Cardiac fibroblast (primary cell): ENCODE measurements at places on chromosomes 4 and X.

DNA sequence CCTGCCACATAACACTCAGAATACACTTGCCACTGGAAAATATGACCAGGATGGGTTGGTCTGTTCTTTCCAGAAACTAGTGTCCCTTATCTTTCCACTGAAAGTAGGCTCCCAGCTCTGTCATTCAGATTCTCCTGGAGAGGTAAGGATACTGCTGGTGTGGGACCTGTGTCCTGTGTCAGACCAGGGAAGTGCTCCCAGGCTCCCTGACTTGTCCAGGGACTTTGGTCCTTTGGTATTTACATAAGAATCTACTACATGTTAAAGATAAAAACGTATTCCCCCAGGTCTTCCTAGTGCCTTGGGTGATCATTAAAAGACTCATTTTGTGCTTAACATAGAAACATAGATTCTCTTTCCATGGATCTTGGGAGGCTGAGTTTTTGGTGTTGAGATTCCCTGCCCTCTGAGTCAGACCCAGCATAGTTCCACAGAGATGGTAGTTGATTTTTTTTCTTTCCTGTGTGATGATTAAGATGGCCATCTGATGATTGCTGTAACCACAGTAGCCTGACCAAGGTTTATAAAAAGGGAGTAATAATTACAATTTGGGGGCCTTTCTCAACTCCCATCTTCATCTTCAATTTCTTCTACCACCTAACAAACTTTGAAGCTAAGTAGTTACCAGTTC is 159.8 kb upstream of the JADE1 start:
- peak; percentile 64 for DNase-seq

- DNase-seq = peak; percentile 67
Observed at GRCh38 chrX:72621625-72622485, 49.2 kb upstream of the HDAC8 start.

- no peak for DNase-seq
Observed at GRCh38 chrX:34063616-34064015, 68.5 kb downstream of the FAM47A start.

DNA sequence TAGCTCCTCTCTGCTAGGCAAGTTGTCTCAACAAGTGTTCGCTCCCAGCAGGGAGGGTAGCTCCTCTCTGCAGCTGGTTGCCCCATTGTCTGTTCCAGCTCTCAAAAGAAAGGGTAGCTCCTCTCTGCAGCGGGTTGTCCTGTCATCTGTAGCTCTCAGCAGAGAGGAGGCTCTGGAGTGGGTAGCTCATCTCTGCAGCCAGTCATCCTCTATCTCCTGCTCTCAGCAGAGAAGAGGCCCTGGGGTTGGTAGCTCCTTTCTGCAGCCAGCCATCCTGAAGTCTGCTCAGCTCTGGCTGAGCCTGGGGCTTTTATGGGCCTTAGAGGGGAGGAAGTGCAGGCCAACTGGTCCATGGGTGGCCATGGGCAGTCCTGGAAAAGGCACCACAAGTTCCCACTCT is 342.7 kb downstream of the PTTG2 start:
- no peak for DNase-seq

DNA sequence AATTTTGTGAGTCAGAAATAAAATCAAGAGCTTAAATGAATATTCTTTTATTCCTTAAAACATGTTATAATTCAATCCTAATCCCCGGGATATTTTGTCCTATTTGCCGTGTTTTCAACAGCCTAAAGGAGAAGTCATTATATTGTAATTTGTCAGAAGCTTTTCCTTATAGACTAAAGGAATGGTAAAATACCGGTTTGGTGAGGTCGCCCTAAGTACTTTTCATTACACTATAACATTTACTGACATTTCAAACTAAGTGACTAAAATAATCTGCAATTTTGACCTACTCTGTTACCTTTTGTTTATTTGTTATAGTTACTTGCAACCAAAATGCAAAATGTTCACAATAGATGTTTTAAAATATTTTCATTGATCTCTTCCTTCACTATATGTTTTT is 8.8 kb downstream of the DCLK2 start:
- DNase-seq = no peak

- peak; percentile 79 for DNase-seq
Observed at GRCh38 chrX:106894978-106895452, 8.1 kb downstream of the RIPPLY1 start.

DNA sequence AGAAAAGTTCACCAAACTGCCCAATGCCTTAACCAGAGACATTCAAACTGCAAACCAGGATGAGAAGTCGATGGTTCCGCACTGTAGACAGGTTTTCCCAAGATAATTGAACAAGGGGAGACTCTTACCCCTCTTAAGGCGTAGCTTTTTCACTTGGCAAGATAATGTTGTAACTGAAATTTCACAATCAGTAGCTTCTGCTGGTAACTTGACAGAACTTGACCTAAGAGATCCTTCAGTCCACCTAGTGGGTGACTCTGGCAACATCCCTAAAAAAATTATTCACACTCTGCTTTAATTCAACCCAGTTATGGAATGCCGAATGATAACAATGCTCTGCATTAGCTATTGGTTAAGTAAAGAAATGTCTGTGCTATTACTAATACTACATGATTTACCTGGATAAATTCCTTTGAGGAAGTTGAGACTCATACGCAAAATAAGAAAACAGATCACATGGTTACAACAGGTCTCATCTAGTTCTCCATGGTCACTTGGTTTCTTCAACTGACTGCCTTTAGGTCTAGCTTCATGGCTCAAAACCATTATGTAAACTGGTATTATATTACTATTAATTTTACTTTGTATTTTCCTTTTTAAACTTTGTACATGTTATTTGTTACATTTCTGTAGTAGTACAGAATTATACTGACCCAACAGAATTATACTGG is 9.1 kb downstream of the ELF2 start:
- peak; percentile 68 for DNase-seq

DNA sequence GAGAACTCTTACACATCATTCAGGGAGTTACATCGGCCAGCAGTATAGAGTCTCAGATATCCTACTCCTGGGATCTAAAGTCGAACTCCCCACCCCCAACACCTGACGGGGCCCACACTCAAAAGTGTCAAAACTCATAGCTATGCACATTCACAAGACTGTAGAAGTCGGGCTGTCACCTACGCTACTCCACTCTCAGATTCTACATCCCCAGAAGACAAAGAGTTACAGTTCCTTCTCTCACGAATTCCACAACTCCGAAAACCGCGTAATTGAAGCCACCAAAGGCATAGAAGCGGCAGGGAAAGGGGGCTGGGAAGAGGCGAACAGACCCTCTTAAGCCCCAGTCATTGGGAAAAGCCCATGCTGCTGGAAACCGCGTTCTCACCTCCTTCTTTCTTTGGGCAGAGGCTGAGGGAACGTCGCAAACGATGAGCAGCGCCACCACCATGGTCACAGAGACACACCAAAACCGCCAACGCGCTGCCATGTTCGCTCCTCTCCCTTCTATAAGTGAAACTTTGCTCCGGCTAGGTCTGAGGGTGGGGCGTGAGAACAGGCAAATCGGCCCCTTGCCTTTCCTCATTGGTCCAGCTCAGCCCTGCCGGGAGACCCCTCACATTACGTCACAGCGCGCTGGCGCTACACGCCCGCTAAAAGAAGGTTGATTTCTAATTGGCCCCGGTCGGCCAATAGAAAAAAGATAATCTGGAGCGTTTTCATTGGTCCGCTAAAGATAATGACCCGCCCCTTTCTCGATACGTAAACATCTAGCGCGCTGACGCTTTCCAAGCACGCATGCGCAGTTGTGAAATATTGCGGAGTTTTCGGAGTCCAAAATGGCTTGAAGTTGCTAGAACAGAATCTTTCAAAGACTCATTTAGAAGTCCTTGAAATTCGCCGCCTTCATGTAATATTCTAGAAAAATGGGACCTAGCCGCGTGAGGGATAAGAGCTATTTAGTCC is at the start of gene MAGT1:
TSS of gene MAGT1 (minus strand) at position 515 of the 966 bp plus-strand sequence. CDS start at position 490, 25 bp downstream.
- DNase-seq = peak; percentile 97

GRCh38 chr4:39450618-39451017 is 8.1 kb downstream of the RPL9 start:
- no peak for DNase-seq

GRCh38 chrX:30822068-30822681 is 66.9 kb downstream of the TAB3 start:
- peak; percentile 6 for DNase-seq

GRCh38 chrX:78650906-78651437 is 8.2 kb downstream of the RTL3 start:
- peak; percentile 54 for DNase-seq
